Amniotic epithelial cell (primary cell): ENCODE measurements at places on chromosomes 5 and 9.

GRCh38 chr9:79584655-79584982 lies 12.9 kb downstream of the TLE4 start:
- no peak for DNase-seq

GRCh38 chr9:121946465-121946864 lies 146.6 kb downstream of the TTLL11 start:
- DNase-seq = no peak

GRCh38 chr9:110815361-110815760 lies 146.8 kb downstream of the MUSK start:
- no peak for DNase-seq

GRCh38 chr5:173296737-173297676 lies 31.2 kb downstream of the STC2 start:
- no peak for DNase-seq

DNA sequence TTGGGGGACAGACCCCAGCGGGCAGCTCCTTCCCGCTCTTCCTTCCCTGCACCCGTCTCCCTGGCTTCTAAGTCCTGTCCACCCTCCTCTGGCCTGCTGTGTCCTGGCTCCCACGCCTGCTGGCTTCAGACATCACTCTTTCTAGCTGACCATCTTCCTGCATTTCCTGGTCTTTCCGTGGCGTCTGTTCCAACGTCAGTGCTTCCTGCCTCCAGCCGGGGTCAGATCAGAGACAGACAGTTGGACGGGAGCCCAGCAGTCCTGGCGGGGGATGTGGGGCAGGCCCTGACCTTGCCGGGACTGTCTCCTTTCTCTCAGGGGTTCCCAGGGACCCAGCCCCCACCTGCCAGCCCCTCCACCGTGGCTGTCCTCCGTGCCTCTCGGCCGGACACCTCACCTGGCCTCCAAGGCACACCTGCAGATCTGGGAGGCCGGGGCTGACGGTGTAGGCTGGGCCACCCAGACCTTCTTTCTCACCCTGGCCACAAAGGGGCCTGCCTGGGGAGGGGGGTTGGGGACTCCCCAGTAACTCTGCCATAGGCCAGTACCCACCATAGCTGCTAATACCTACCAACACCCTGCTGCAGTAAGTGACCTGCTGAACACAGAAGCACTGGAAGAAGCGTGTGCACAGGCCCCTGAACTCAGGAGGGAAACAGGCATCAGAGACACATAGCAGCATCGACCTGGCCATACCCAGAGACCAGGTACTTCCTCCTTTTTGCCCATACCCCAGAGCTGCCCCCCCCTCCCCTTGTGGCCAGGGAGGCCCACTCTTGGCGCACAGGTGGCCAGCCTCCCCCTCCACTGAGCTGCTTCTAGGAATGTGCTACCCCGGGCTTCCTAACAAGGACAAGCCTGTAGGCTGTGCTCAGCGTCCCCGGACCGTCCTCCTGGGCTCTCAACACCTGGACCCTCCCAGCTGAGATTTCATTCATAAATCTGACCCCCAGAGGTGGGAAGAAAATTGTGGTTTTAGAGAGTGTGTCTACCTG lies 5.1 kb downstream of the NRARP start:
- peak; percentile 69 for DNase-seq

DNA sequence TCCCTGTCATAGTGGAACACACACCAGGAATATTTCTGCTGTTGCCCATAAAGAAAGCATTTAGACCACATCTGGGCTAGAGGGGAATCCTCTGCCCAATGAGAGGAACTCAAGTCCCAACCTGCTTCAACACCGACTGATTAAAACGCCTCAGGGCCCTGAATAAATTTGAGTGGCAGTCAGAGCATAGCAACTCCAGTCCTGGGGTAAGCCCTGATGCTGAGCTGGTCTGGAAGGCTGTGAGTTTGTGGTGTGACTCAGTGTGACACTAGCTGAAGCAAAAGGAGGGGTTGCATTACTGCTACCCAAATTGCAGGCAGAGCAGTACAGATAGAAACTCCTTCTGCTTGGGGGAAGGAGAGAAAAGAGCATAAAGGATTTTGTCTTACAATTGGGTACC lies 148.3 kb downstream of the PRDM9 start:
- no peak for DNase-seq

- peak; percentile 74 for DNase-seq
Observed at GRCh38 chr9:124045076-124045829, 33.7 kb downstream of the LHX2 start.

DNA sequence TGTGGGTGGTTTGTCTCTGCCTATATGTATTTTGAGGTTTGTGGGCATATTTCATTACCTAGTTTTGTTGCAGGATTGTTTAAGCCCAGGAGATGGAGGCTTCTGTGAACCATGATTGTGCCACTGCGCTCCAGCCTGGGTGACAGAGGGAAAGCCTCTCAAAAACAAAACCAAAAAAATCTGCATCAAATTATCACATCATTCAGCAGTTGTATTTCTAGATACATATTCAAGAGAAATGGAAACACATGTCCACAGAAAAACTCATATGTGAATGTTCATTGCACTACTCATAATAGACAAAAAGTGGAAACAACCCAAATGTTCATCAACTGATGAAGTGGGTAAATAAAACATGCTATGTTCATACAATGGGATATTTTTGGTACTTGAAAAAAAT lies 29.9 kb downstream of the HSPA4 start:
- no peak for DNase-seq

GRCh38 chr5:20340126-20340525 lies 352.1 kb upstream of the CDH18 start:
- DNase-seq = no peak

DNA sequence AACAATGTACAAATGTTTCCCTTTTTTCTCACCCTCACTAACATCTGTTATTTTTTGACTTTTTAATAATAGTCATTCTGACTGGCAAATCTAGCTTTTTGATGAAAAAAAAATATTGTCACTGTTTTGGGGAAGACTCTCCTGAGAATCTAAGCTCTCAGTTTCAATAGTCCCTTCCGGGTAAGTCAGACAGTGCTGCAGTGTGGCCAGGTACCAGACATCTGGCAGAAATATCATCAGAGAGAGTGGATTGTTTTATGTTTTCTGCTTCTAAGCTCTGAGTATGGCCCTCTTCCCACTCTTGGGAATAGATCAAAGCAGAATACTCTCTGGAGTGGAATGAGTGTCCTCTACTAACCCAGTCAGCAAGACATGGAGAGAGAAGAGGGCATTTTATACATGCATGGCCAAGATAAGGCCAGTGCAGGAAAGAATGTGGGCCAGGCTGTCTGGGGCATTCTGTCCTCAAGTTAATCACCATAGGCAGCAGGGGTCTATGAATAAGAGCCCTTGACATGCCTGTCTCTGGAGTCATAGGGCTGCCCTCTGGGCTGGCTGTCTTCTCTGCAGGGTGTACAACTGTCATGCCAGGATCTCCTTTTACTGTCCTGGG lies 38.5 kb upstream of the OR2S2 start:
- DNase-seq = peak; percentile 79

- DNase-seq = peak; percentile 0
Observed at GRCh38 chr5:153043886-153044285, 446.6 kb upstream of the GRIA1 start.

GRCh38 chr9:134957165-134957944 lies 39.6 kb upstream of the FCN1 start:
- DNase-seq = no peak

DNA sequence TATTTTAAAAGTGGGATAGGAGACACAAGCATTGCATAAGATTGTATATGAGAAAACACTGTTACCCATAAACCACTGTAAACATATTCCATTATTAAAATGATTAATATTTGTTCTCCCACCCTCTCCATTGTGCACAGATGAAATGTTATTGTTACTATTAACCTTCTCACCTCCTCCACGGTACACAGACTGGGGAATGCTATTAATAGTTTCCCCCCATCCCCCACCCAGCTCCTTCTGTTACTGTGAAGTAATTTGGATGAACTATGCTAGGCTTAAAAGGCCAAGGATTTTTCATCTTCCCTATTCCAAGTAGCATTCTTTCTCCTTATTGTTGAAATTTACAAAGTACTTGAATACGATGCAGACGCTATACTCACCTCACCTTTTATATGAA lies 91.4 kb downstream of the JAKMIP2 start:
- no peak for DNase-seq

GRCh38 chr9:93713716-93714115 lies 137.3 kb downstream of the PHF2 start:
- DNase-seq = peak; percentile 3

GRCh38 chr5:131679911-131680310 lies 44.9 kb upstream of the RAPGEF6 start:
- peak; percentile 90 for DNase-seq

GRCh38 chr5:143198332-143198731 lies 205.2 kb downstream of the NR3C1 start:
- no peak for DNase-seq

DNA sequence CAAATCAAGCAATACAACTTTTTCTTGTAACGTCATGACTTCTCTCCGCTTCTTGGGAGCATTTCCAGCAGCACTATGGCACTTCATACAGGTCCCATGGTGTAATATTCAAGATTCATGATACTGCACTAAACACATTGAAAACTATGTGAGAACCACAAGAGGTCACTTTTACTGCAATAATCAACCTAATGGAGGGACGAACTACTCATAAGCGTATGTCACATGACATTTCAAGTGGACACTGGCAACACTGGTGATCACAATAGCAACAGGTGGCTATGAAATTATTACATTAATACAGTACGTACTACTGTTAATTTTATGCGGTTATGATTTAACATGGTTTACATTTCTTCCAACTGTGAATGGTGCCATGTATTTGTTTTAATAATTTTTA lies 78.6 kb upstream of the TBC1D9B start:
- DNase-seq = peak; percentile 38

- no peak for DNase-seq
Observed at GRCh38 chr9:16535555-16535954, 334.9 kb downstream of the BNC2 start.

GRCh38 chr5:176481711-176482110 lies 33.5 kb downstream of the FAF2 start:
- no peak for DNase-seq

GRCh38 chr5:75909223-75909622 lies 174.0 kb upstream of the SV2C start:
- DNase-seq = no peak

DNA sequence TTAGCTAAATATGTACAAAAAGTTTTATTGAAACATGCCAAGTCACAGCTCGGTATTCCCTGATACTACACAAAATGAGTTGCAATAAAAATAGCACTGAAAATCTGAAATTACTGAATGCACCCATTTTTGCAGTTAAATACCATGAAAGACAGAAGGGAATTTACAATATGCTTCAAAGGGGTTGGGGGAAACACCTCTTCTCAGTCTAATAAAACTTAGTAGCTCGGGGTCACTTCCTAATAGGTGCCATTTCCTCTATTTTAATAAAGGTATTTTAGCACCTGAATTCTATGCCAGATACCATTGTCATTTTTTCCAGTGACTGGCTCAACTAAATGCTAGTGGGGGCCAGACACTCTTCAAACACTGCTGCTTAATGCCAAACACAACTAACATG lies 204.1 kb upstream of the MEF2C start:
- DNase-seq = no peak

- no peak for DNase-seq
Observed at GRCh38 chr9:121518634-121519033, 19.0 kb upstream of the GGTA1 start.

DNA sequence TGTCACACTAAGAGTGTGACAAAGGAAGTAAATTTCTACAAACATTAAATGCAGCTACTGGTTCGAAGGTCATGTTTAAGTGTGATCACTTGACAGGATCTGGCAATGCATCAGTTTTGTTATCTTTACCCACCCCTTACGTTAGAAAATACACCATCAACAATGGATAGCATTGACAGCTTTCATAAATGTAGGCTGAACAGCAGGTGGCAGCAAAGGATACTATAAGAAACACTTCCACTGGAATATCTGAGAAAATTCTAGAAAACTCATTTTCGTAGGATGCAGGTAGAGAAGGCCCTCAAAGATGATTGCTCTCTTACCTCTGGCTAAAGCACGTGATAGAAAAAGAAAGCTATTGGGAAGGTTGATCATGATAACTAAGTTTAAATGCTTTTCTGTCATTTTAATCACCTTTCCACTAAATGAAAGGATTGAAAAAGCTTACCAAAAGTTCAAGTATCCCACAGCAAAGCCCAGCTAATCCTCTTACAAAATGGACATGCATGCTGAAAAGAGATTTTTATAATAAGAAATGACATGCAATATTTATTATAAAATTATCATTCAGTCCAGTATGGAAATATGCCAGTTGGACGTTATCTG lies 292.5 kb downstream of the PARP8 start:
- DNase-seq = peak; percentile 27

- DNase-seq = no peak
Observed at GRCh38 chr9:94677929-94678328, 38.6 kb upstream of the FBP1 start.

- DNase-seq = no peak
Observed at GRCh38 chr5:180373454-180373853, 20.3 kb upstream of the GFPT2 start.

DNA sequence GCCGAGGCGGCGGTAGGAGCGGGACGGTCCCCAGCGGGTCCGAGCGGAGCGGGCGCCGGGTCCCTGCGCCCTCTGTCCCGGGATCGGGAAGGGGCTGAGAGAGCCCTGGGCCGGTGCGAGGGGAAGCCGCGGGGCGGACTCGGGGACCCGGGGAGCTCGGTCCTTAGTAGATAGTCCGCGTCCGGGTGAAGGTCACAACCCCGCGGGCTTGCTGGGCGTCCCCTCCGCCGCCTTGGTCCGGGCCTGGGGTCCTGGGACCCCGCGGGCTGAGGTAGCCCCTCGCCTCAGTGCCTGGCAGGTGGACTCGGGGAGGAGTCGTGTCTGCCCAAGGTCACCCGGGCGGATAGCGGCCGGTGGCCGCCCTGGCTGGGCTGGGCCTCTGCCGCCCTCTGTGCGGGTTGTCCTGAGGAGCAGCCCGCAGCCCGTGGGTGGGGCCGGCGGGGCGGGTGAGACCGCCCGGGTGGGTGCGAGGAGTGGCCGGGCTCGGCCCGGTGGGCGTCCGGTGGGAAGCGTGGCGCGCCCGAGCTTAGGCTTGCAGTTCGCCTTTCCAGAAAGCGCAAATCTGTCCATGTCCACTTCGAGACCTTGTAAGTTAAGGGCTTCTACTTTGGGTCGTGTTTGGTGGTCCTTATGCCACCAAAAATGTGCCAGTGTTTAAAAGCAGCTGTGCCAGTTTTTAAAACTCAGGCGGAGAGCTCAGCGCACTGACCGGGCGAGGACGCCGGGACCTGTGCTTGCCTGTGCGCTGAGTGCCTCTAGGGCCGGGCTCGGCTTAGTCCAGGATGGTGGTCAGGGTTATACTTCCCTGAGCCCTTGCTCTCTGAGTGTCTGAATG lies 554 bp downstream of the SDHA start:
- peak; percentile 43 for DNase-seq
